Astrocyte of the spinal cord (primary cell): ENCODE measurements at places on chromosomes 4 and X.

- DNase-seq: no peak
Observed at GRCh38 chrX:73728602-73729001, 165.6 kb downstream of the CHIC1 start.

DNA sequence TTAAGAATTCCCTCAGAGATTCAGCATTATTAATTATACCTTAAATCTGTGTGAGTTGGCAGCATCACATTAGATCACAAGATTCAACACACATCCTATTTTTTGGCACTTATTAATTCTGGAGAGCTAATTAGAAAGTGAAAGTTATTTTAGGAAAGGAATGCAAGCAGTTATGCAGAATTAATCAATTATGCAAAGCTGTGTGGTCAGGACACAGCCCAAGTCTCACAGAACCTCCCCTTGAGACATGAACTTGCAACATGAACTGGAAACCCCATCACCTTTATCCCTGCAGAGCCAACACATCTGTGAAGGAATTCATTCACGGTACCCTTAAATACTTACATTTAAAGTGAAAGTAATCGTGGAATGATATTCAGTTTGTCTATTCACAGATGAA, 80.5 kb downstream of the TSPAN5 start:
- DNase-seq: no peak

DNA sequence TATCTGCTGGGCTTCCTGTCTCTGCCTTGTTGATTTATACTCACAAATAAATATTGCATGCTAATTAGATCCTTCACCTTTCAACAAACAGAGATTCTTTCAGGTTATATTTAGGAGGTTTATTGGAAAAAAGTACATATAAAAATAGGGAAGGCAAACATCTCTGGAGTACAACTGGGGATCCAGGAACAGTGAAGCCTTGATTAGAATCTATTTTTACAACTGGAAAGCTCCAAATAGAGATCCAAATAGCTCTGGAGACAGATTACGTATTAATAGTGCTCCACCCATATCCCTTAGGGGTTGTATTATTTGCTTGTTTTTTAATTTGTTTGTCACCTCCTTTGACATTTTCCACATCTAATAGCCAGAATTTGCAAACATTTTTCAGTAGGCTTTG, 46.9 kb upstream of the MAP9 start:
- no peak for DNase-seq

- no peak for DNase-seq
Observed at GRCh38 chrX:15399962-15400391, 15.8 kb upstream of the VEGFD start.

DNA sequence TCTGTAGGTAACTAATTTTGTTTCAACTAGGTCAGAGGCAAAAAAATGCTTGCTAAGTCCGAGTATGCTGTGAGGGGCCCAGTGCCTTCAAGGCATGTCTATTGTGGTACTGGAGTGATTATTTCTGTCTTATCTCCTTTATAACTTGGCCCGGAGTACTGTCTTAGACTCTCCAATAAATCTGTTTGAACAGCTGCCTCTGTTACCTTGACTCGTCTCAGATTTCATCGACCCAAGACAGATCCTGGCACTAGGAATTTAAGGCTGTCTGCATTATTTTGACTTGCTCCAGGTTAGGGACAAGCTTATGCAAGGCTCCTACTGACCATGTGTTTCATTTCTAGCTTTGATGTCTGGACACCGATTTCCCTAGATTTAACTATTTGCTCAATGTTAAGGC, 41.1 kb upstream of the NKAP start:
- DNase-seq: no peak

DNA sequence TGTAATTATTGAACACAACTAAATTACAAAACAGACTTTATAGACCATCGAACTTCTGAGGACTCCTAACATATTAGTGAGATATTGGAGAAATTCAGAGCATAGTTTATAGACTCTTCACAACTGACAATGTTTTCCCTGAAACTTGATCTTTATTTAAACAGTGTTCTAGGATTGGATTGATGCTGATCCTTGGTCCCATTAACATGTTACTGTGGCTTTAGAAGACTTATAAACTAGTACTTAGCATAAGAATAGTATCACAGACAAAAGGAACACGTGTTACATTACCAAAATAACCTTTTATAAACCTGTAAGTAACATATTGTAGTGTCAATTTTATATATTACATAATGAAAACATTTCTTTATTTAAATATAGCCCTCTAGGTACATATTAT, 689.6 kb downstream of the CCSER1 start:
- no peak for DNase-seq
